Activated naive CD8-positive, alpha-beta T cell treated with anti-CD3 and anti-CD28 coated beads, Interleukin-2, amount 10 ng/mL, durations not matched to agents 7 days and 5 days (primary cell): ENCODE measurements at places on chromosomes 6 and 20. TPM values are rescaled to one million over a fixed set of nuclear protein-coding genes. Genes with fewer than 3 reads are reported as not detected.

DNA sequence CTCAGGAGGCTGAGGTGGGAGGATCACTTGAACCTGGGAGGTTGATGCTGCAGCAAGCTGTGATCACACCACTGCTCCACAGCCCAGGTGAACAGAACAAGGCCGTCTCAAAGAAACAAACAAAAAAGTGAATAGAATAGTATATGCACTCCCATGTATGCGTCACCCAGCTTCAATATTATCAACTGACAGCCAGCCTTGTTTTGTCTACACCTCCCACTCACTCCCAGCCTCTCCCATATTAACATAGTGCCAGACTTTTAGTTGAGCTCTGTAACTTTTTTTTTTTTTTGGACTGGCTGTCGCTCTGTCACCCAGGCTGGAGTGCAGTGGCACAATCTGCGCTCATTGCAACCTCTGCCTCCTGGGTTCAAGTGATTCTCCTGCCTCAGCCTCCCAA lies 18.1 kb upstream of the ILRUN start:
- no peak for DNase-seq

GRCh38 chr6:126181890-126182289 lies 158.0 kb upstream of the CENPW start:
- no peak for DNase-seq

GRCh38 chr20:48180618-48181017 lies 395.3 kb upstream of the SULF2 start:
- DNase-seq, result no peak

DNA sequence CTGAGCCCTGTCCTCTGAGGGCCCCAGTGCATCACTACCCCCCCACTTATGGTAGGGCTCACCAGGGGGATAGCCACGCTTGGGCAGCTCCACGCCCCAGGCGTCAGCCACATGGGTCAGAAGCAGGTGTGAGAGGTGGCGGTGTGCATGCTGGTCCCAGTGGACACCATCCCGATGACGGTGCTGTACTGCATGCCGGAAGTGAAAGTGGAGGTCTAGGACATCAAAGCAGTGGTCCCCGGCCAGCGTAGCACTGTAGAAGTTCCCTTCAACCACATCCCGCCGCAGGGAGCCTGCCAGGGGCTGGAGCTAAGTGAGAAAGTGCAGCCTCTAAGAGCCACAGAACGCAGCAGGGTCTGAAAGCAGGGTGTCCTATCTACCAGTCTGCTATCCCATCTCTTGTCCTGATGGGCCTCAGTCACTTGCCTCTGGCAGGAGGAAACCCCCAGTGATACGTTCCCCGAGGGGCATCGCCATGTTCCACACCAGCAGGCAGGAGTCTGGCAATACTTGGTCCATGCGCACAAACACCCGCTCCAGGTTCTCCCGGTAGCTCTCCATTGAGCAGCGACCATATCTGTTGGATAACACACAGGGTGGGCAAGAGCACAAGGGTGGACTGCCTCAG lies 2.2 kb downstream of the PCED1A start:
- no peak for DNase-seq

GRCh38 chr6:157445277-157446009 lies 64.5 kb downstream of the ZDHHC14 start:
- DNase-seq, result no peak

DNA sequence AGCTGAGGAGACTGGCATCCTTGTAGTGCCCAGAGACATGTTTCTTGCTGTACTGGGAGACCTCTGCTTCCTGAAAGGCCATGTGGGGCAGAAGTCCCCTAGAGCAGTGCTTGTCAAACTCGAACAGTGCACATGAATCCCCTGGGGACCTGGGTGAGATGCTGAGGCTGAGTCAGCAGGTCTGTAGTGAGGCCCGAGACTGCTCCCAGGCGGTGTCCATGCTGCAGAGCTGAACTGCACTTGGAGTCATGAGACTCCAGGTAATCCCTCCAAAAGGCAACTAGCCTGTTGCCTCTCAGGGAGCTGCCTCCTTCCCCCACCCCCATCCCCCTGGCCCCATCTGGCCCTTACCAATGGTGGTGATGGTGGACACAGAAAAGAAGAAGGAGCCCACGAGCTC lies 3.7 kb downstream of the KCNK17 start:
- no peak for DNase-seq

DNA sequence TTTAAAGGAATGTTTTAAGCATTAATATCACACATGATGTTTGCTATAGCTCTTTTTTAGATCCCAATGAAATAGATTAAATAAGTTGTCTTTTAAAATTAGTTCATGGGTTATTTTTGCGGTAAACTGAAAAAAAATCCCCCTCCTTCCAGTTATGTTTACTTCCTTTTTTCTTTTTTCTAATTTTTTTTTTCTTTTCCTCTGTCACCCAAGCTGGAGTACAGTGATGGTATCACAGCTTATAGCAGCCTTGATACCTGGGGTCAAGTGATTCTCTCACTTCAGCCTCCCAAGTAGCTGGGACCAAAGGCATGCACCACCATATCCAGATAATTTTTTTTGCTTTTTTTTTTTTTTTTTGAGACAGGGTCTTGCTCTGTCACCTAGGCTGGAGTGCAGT lies 17.8 kb upstream of the SCAF8 start:
- no peak for DNase-seq

- no peak for DNase-seq
Measured at GRCh38 chr20:44908987-44909871, 631 bp upstream of the PABPC1L start.

GRCh38 chr20:44390280-44390679 lies 34.8 kb downstream of the HNF4A start:
- no peak for DNase-seq

DNA sequence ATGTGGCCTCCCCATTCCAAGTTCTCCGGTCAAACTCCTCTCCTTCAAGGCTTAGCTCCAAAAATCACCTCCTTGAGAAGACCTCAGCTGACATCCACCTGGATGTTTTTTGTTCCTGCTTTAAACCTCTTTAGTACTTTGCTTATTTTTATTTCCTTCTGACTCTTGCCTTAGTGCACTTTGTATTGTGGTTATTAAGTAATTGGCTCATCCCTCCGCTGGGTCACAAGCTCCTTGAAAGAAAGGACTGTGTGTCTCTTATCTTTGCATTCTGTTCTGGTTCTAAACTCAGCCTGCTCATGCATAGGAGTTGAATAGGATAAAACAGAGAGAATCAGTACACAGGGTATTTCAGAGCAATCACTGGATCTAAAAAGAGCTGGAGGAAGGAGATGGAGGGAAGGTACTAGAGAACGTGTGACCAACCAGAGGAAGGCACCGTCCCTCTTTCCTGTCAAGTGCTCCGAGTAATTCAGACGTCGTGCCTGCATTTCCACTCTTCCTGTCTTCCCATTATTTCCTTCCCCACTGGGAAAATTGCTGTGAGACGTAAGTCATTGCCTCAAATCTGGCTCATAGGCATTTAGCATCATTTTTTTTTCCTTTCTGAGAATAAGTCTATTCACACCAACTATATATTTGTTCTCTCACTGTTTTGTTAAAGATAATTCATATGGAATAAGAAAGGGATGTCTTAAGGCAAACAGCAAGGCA lies 59.7 kb upstream of the GLP1R start:
- DNase-seq, result no peak

LY6G5B gene
- 36.4 TPM for total RNA-seq

RIPPLY2 gene
- total RNA-seq, result not detected

LRP11 gene
- 2.7 TPM for total RNA-seq

COL9A3 gene
- total RNA-seq, result 0.42 TPM

LY6G6C gene
- total RNA-seq, result not detected

MACROD2 gene
- total RNA-seq, result not detected

UNC5CL gene
- total RNA-seq, result 3.0 TPM

IPCEF1 gene
- total RNA-seq, result 46.4 TPM
